ENCODE measurements at places on chromosomes 13 and 19.

- DNase-seq = no peak
These were observed 62.0 kb downstream of the MICU2 start for GRCh38 chr13:21541980-21542379.

GRCh38 chr13:49776871-49777270 lies 15.6 kb downstream of the KPNA3 start:
- no peak for DNase-seq

- no peak for DNase-seq
These were observed 13.1 kb upstream of the THSD1 start for GRCh38 chr13:52419080-52419479.

DNA sequence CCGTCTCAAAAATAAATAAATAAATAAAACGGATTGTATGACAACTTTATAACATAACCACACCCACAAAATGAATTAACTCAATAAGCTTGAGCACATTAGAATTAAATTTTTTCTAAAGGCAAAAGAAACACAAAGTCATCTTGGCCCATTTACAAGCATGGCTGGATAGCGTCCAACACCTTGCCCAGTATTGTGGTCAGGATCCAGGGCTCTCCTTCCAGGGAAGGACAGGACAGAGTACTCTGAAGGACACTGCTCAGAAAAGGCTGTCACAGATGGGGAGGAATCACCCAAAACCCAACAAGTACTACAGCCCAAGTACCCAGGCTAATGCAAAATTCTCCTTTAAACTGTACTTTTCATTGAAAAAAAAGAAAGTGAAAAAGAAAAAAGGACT lies 27.1 kb downstream of the SUGP2 start:
- no peak for DNase-seq

GRCh38 chr19:39046037-39046821 lies 13.9 kb upstream of the FBXO27 start:
- DNase-seq = no peak

GRCh38 chr13:42728507-42729180 lies 52.7 kb upstream of the FAM216B start:
- no peak for DNase-seq

- DNase-seq = no peak
These were observed at the start of gene USF2 for GRCh38 chr19:35268536-35269437. USF2 (plus strand) TSS chr19:35268962; CDS start chr19:35269102, 140 bp downstream.

DNA sequence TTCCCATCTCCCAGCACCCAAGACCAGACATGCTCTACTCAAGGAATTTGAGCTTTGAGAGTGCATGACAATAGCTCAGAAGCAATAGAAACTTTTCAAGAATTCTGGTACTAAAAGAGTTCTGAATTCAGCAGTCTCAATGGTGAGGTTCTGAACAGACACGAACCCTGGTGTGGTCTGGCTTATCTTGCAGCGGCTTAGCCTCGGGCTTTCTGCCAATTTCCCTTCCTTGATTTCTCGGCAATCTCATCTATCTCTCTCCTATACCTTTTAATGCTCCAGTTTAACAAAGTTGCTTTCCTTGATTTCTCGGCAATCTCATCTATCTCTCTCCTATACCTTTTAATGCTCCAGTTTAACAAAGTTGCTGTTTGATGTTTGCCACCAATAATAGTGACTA lies 174.6 kb downstream of the SPRY2 start:
- no peak for DNase-seq

DNA sequence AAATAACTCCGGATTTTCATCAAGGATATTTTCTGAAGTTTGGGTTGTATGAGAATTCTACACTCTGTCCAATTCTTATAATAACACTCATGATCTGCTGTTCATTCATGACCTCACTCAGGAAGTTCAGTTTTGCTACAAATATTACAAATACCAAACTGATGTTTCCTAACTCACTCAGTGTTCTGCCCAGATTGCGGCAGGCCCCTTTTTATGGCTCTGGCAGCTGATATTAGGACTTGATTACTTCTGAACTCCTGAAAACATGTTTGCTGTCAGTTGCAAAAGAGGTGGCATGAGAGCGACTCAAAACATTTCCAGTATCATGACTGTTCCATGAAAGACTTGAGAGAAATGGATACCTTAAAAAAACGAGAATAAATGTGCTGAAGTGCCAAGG lies 188.0 kb downstream of the RGCC start:
- no peak for DNase-seq

GRCh38 chr13:94224670-94225069 lies 254.8 kb downstream of the DCT start:
- no peak for DNase-seq

DNA sequence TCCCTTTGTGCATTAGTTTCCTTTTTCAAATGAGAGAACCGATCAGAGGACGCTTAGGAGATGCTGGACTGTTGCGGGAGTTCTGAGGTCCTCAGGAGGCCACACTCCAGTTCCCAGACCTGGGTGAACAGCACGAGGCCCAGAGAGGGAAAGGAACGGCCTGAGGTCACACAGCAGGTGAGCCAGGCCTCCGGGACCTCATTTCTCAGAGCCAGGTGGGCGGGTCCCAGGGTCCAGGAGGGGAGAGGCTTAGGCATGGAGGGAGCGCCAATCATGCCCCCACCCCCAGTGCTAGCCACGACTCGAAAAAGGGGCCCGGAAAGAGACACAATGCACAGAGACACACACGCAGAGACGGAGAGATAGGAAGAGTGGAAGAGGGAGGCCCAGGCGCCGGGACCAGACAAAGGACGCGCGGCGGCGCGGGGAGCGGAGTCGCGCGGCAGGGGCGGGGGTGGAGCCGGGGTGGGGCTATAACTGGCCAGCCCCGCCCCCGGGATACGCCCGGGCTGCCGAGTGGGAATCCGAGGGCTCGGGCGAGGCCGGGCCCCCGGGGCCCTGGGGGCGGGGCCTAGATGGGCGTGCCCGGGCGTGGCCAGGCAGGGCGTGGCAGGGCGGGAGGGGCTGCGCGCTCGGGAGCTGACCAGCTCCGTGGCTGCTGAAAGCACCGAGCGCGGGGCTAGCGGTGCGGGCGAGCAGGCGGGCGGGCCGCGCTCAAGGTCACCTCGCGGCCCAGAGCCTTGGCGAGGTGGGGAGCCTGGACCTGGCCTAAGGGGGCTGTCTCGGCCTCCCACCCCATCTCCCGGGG lies 1.6 kb downstream of the ELAVL3 start:
- no peak for DNase-seq

DNA sequence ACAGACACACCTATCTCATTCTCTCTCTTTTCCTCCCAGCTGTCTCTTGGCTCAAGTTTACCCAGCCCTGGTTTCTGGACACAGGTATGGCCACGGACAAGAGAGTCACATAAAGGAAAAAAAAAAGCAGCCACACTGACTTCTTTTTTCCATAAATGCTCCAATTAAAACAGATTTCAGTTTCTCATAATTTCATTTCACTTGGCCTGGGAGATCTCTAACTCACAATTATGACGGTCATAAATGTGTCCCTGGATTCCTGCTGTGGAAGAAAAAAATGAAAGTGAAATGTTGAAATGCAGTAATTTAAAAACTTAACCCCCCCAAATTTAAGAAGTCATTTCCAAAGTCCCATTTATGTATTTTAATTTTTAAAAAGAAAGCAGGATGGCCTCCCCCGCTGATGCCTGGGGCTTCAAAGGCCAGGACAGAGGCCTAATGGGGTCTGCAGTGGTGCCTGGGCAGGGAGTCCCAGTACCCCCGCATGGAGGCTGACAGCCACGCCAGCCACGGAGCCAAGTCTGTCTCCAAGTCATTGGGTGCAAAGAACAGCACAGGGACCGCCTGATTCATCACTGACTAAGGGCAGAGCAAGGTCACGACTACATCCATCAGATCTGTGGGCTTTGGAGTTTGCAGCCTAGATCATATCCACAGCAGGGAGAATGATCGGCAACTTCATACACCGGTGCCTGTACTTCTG lies 79.7 kb downstream of the TSHZ3 start:
- DNase-seq = no peak

- no peak for DNase-seq
These were observed 39.0 kb downstream of the ADPRHL1 start for GRCh38 chr13:113414335-113414734.

- no peak for DNase-seq
These were observed 120.0 kb upstream of the RFC3 start for GRCh38 chr13:33697926-33698325.

DNA sequence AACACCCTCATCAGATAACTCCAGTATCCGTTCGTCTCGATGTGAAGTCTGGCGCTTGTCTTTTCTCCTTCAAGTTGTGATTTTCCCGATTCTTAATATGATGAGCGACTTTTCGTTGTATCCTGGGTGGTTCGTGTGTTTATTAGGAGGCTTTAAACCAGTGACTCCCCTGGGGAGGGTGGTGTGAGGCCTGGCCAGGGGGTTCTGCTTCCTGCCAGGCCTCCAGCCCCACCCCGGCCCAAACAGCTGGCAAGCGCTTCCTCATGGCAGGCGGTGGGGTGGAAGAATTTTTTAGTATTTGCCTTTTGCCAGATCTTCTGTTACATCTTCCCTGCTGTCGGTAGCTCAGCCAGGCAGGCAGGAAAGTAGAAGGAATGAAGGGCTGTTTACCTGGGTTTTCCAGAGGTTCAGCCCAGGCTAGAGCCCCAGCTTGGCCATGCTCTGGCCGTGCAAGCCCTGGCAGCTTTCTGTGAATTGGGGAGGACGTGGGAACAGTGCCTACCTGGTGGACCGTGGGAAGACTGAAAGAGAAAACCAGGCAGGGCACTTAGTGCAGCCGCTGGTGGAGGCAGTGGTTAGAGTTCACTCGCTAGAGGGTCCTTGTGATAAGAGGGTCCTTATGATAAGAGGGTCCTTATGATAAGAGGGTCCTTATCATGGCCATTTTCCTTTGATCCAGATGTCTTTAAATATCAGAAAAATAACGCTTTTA lies 37.7 kb upstream of the DCUN1D2 start:
- no peak for DNase-seq

DNA sequence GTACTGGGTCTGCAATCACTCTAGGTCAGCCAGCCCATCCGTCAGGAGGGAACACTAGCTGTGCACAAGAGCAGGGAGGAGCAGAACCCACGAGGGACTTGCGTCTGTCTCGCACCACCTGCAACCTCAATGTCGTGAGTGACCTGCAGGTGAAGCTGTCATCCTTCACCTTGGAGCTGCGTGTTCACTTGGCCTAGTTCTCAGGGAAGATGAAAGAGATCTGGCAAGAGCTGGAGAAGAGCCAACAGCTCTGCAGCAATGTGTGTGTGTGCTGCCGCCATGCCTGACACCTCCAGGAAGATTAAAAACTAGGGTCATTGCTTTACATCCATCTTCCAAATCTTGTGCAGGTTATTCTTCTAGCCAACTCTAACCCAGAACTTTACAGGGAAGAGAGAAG lies 117.6 kb upstream of the MRI1 start:
- DNase-seq = no peak

GRCh38 chr13:82878536-82878935 lies 1003.7 kb downstream of the SLITRK1 start:
- no peak for DNase-seq

Data from activated CD8-positive, alpha-beta memory T cell treated with anti-CD3 and anti-CD28 coated beads for 1 hour (primary cell).